ENCODE measurements at places on chromosomes 1 and 21.

- DNase-seq: peak; percentile 85
Measured at GRCh38 chr1:204162494-204163074, 3.6 kb downstream of the REN start.

- peak; percentile 94 for DNase-seq
Measured at GRCh38 chr1:206631085-206631509, 4.2 kb upstream of the DYRK3 start.

DNA sequence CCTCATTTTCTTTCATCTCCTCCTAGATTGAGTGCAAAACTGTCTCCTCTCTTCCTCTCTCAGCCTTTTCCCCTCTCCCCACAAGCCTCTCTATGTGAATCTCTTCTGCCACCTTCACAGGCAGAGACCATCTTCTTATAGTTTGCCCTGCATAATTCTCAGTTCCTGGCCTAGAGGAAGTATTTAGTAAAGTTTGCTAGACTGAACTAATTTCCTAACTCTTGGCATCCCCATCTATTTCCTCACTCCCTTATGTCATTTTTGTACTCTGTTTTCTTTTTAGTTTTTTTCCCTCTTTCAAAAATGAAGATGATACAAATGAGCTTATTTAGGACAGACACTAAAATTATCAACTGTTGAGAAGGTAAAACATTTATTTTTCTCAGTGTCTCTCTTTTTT, 66.0 kb downstream of the XCL2 start:
- DNase-seq: no peak

- DNase-seq: no peak
Measured at GRCh38 chr1:3664700-3665375, 12.5 kb downstream of the TP73 start.

DNA sequence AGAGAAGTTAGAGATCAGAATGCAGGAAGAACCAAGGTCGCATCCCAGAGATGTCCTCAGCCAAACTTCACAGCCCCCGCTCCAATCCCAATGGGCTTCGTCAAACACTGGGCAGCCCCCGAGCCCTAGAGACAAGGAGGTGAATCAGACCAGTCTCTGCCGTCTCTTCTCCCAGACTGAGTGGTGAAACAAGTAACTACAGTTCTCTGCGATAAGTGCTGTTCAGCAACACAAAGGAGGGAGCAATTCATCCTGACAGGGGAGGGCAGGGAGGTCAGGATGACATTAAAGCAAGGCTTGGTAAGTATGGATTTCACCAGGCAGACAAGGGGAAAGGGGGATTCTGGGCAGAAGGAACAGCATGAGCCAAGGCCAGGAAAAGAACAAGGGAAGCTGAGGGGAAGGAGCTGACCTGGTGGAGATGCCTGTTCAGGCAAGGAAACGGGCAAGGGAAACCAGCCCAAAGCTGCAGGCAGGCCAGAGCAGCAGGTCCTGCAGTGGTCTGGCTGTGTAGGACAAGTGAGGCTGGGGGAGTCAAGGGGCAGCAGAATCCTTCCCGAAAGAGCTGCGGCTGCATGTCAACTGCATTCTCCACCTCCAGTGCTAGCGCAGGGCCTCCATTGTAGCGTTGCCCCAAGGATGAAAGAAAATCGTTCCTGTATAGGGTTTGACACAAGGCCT, 13.6 kb upstream of the ERI3 start:
- DNase-seq: no peak

Measured in A549 (cell line).